ENCODE measurements at places on chromosomes 11 and 22.
A peak's percentile ranks its signal among the peaks of the same experiment; 100 is the strongest.

- DNase-seq: no peak
Observed at GRCh38 chr11:90669094-90669493, 446.2 kb upstream of the CHORDC1 start.

DNA sequence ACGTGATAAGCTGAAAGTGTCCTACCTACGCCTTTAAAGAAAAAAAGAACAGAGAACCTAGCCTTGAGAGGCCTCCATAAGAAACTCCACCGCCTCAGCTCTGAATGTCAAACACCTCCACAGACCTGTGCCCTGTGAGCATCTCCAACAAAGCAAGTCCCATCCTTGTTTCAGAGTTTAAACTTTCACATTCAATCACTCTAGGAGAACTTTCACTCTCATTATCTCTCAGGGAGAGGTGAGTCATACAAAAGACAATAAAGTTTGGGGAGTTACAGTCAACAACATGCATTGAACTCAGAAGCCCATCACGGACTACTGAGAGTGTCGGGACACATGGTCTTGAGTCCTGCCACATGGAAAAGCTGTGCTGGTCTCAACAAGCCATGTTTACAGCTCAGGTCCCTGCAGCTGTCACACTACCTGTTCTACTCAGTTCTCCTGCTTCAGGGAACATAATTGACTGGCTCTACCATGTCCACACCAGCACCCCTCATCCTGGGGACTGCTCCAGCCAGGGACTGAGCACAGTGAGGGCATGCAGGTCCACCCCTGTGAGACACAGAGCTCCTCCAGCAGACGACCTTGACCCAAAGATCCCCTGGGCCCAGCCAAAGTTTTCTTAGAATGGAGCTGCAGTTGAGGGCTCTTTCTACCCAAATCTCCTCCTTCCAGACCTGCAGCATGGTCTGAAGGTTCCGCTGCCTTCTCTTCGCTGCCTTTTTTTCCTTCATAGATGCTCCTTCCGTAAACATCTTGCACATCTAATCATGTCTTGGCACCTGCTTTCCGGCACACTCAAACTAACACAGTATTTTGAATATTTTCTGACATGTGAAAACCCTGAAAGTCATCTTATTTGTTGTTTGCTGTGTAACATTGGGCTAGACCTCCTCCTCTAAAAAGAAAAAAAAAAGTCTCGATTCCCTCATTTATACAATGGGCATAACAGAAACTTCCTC is 114.9 kb downstream of the ETS1 start:
- DNase-seq: no peak

DNA sequence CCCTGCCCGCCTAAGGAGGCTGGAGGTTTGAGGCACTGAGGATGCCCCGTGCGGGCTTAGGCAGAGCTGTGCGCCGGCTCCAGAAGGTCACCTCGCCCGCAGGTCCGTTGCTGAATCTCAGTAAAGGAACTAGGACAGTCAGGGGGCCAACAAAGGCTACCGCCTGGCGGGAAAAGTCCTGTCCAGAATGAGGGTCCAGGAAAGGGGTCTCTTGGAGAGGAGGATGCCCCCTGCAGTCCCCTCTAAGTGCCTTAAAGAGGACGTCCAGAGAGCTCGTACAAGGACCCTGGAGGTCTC is 548 bp downstream of the PVALB start:
- DNase-seq: no peak

GRCh38 chr11:59225017-59225416 is 12.3 kb upstream of the MPEG1 start:
- no peak for DNase-seq

DNA sequence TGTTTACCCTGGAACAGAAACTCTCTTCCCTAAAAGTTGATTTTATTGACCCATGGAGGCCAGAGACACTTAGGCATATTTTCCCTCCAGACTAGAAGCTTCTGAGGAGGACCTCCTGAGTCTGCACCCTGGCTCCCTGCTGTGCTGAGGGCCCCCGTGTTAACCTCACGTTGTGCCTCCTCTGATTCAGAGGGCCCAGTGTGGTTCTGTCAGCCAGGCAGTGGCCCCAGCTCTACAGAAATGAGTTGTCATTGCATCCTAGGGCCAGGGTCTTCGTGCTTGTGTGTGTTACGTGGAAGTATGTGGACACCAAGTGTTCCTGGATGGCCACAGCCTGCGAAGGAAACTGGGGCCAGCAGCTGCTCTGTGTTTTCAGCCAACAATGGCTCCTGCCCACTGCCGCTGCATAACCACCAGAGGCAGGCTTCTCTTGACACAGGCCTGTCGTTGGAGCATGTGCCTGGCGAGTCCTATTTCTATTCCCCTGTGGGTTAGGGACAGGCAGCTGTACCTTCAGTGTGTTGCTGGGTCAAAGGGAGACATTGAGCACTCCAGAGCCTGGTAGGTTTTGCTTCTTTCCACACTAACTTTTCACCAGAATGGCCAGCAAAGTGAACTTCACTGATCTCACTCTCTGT is 44.5 kb downstream of the MED15 start:
- no peak for DNase-seq

GRCh38 chr22:46061501-46062231 is 84.7 kb upstream of the WNT7B start:
- DNase-seq: peak; percentile 16

GRCh38 chr11:106457727-106458126 is 380.3 kb downstream of the AASDHPPT start:
- DNase-seq: no peak

DNA sequence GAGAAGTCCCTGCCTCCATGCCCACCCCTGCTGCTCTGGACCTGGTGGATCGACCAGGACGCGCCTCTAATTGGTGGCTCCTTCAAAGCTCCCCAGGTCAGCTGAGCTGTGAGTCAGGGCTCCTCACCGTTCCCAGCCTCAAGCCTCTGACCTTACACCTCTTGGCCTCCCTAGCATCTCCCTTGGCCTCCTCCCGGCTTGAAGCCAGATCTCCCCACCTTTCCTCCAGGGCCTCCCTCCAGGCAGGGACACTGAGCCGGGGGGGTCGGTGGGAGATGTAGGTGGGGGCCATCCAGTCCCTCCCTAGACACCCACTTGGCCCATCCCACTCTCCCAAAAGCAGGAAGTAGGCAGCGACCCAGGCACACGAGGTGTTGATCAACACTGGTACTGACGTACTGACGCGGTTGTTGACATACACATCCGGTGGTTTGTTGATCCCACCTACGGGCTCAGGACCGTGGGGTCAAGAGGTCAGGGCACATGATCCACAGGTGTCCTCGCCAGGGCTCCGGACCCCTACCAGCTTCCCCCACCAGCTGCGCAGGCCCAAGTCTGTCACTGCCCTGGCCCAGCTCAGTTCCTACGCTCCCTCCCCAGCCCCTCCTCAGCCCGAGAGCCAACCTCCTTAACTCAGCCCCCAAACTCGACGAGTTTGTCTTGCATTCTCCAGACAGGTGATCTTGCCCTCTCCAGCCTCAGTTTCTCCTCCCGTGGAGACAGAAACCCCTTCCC is 802 bp downstream of the ATG2A start:
- peak; percentile 49 for DNase-seq

DNA sequence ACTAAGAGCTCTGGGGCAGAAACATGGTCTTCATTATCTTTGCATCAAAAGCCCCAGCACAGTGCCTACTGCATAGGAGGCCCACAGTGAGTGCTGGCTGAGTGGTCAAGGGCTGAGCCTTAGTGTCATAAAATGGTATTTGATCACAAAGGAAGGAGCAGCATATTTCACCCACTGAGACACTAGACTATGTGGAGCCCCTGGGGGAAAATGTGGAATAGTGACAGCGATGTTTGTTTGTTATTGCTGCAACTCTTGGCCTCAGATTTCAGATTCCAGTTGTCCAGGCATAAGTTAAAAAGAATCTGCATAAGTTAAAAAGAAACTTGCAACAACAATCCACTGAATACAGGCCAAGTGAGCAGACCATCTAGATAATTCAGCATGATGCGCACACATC is 7.0 kb downstream of the KIRREL3 start:
- DNase-seq: no peak

GRCh38 chr22:17597217-17597616 is 31.3 kb downstream of the ATP6V1E1 start:
- no peak for DNase-seq

DNA sequence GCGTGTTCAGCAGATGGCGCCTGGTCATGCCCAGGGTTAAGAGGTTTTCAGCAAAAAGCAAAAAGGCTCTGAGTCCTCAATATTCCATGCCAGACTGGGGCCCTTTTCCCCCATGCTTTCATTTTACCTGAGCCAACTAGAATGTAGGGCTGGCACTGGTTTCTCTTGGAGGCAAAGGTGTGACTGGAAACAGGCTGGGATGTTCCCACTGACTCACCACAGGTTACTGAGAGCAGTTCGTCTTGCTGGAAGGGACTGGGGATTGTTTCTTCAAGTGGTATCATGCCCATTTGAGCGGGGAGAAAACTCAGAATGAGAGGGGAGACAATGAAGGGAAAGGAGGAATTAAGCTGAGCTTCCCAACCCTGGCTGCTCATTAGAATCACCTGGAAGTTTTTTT is 243.9 kb downstream of the TENM4 start:
- DNase-seq: no peak

GRCh38 chr11:120384476-120384875 is 48.3 kb downstream of the ARHGEF12 start:
- DNase-seq: no peak

- DNase-seq: no peak
Observed at GRCh38 chr11:126079621-126080124, 17.0 kb upstream of the CDON start.

Measured in Caco-2 (cell line).